ENCODE measurements at places on chromosomes 11 and 22.

GRCh38 chr11:72265951-72266350, 22.0 kb upstream of the PHOX2A start:
- no peak for DNase-seq

DNA sequence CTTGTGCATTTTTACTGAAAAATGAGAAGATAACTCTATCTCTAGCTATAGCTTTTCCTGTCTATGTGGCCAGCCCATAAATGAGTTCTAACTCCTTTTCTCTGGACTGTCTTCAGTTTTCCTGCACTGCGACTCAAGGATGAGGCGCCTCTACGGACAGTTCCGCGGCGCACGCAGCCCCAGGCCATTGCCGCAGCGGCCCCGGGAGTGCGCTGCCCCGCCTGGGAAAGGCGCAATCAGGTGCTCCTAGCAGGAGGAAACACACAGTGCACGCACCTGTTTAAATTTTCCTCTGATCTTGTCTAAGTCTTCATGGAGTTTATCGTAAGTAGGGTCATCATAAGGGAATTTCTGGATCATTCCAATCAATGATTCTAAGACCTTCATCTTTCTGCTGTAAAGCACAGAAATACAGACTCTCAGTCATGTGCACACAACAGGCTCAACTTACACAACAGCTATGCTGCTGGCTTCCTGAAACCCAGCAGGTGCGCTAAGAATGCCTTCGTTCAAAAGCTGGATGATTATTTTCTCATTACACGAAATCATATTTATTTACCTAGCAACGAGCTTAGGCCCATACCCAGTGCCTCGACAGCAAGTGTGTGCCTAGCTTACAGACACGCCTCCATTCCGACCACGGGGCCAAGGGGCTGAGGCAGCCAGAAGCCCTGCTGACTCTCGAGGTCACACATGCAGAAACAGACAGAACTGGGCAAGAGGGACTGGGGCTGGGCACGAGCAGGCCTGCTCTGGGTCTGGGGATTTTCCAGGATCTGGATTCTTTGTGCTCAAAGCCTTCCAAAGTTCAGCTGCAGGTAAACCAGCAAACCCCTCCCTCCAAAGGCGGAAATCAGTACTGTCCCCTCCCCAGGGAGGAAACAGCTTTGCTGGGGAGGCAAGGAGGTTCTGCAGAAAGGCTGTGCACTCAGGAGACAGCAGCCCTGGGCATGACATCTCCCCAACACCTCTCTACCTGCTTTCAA, 7.2 kb downstream of the LTO1 start:
- DNase-seq, result no peak

DNA sequence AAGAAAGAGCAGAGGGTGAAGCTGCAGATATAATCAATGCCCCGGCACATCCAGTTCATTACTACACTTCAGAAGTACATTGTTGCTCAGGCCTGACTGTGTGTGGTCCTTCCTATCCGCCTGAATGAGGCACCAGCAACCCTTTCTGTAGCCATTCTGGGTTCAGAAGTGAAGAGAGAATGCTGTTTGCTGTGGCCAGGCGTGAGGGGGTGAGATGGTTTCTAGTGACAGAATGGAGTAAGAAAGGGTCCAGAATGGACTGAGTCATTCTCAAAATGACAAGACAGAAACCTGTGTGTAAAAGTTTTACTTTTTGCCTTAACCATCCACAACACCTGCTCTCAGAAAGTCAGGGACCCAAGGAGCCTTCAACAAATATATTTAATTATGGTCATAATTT, 334.8 kb downstream of the GUCY1A2 start:
- DNase-seq, result no peak

DNA sequence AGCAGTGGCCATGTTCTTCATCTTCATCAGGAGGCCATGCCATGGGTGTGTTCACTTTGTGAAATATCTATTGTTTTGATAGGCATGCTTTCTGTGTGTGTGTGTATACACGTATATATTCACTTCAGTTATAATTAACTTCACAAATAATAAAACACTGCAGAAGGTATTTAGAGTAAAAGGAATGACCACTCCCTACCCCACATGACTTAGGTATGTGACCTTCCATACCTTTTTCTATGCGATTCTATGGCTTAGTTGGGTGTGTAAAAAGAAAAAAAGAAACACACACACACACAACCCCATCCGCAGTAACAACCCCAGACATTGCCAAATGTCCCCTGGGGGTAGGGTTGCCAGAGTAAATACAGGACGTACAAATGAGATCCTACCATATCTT, 72.0 kb downstream of the CYTH4 start:
- DNase-seq, result no peak

DNA sequence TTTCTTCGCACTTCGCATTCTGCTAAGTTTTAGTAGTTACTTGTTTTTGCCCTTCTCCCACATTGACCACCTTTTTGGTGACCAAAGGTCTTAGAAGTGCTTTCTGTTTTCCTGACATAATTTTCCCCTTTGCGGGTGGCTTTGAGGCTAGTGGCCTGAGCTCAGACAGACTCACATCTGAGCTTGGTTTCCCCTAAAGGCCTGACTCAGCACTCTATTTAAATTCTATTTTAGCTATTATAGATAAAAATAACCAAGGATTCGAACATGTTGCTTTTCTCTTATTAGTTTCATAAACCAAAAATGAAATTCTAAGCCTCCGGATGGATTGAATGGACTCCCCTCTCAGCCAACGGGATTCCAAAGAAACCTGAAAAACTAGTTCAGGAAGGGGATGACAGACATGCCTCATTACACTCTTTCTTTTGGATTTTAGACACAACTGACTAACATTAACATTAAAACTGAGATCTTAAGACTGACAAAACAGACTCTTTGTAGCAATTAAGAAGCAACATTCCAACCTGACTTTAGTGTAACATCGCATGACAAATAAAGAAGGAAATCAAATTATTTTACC, 258.5 kb downstream of the LUZP2 start:
- DNase-seq, result no peak

GRCh38 chr11:73135346-73136284, 6.5 kb downstream of the FCHSD2 start:
- DNase-seq, result no peak

GRCh38 chr22:19991645-19992451, 24.8 kb downstream of the ARVCF start:
- DNase-seq, result no peak

DNA sequence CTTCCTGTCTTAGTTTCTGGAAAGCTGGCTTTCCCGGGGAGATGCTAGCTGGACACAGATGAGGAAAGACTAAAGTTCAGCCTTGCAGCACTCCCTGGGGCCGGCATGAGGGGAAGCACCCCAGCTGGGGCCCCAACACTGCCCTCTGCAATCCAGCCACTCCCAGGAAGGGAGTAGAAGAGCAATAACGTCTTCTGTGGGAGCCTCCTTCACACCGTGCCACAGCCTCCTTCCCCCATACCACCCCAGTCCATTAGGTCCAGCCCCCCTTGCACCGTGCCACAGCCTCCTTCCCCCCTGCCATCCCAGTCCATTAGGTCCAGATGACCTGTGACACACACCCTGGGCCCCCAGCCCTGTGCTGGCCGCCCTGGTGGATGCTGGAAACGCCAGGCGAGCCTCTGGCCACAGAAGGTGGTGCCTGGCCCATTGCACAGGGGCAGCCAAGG, 44.1 kb upstream of the PRDM11 start:
- no peak for DNase-seq

- no peak for DNase-seq
Observed at GRCh38 chr11:1843796-1844195, 5.0 kb downstream of the TNNI2 start.

GRCh38 chr11:18721561-18722292, 4.3 kb downstream of the IGSF22 start:
- peak; percentile 33 for DNase-seq

DNA sequence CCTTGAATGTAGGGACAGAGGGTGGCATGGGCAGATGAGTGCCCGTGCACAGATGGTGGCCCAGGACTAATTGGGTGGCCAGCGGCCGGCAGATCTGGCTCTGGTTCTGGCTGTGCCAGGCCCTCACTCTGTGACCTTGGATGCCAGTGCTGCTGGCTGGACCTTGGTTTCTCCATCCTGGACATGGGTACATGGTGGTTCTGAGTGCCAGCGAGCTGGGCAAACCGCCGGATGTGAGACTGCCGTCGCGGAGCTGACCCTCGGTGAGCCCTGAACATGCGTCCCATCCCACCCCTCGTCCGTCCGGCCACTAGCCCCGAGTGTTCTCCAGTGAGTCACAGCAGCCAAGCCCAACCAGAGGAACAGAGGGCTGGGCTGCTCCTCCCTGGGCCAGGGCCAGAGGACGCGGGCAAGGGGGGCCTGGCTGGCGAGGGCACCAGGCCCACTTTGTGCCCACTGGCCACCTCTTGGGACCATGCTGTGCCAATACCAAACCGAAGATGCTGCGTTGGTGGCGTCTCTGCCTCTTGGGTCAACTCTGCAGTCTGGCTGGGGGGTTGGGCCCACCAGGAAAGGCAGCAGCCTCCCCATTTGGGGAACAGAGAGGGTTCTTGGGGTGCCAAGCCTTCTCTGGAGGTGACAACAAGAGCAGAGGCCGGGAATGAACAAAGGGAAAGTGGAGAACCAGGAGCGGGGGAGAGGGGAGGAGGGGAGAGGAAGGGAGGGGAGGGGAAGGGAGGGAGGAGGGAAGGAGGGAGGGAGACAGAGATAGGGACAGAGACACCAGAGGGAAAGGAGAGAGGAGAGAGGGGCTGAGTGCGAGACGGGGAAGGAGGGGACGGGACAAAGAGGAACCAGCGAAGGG, 10.7 kb downstream of the LSP1 start:
- DNase-seq, result peak; percentile 61

DNA sequence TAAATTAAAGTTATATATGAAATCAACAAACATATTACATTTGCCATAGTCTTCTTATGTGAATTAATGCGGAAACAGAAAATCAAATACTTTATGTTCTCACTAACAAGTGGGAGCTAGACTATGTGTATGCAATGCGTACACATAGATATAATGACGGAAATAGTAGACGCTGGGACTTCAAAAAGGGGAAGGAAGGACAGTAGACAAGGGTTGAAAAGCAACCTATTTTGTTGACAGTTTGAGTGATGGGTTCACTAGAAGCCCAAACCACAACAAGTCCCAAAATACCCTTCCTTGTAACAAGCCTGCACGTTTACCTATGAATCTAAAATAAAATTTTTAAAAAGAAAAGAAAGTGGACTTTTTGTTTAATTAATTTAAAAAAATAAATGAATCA, 430.8 kb upstream of the CNTN5 start:
- DNase-seq, result no peak

DNA sequence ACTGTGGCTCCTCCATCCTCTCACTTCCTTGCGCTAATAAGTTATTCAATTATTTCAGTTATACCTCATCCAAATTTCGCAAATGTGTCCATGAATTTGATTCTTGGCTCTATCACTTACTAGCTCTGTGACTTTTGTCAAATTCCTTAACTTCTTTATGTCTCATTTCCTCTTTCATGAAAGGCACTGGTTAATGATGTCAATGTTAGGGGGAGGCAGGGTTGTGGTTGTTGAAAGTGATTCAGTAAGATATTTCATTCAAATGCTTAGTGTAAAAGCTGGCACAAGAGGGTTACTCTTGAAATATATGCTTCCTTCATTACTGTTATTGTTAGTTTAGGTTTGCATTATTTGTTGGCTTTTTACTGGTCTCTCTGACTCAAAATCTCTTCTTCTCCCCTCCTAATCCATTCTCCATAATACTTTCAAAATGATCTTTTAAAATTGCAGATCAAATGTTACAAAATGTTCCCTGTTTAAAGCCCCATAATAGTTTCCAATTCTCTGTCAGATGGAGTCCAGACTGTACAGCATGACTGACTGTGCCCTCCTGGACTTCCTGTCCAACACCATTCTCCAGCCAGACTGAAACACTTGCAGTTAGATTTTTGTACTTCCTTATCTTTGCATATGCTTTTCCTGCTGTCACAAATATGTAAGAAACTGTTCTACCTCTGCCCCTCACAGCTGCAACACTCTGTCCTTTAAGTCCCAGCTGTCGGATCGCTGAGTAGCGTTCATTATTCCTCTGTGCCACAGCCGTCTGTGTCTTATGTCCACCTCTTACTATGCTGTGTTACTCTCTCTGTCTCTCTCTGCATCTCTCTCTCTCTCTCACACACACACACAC, 510.6 kb upstream of the RAG2 start:
- DNase-seq, result peak; percentile 49

GRCh38 chr22:30078320-30079311, 1.6 kb upstream of the HORMAD2 start:
- DNase-seq, result peak; percentile 40

DNA sequence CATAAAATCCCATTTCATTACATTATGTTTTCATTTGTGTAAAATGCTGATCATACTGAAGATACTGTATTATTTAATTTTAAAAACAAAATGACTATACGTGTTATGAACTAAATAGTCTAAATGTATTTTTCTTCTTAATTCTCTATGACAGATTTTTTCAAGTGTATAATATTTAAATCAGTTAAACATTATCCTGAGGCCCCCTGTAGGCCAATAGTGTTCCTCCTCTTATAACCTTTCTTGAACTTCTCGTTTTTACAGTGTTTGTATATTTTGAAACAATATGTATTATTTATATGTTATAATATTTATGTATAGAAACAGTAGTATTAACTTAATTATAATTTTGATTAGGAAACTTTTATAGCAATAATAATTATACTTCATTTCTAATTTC, 151.1 kb upstream of the CHORDC1 start:
- DNase-seq, result no peak

DNA sequence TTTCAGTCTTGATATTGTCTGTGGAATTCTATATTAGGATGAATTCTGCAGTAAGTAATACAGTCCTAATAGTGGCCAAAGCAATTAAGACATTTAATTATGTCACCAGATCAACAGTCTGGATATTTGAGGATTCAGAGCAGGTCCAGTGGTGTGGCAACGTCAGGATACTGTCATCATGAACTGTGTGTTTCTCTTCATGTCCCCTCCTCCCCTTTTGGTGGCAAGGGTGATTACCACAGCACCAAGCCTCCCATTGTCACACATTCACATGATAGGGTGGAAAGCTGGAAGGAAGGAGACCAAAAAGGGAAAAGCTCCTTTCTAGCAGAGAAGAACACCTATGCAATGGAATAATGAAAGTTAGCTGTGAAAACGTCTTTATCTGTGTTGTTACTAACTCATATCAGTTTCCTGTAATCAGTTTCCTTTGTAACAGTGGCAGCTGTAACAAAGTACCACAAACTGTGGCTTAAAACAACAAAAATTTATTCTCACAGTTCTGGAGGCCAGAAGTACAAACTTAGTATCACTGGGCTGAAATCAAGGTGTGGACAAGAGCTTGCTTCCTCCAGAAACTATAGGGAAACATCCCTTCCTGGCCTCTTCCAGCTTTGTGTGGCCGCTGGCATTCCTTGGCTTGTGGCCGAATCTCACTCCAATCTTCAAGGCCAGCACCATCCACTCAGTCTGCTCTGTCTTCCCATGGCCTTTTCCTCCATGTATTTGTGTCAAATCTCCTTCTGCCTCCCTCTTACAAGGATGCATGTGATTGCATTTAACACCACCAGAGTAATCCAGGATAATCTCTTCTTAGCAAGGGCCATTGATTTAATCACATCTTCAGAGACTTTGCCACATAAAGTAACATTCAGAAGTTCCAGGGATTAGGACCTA, 6.5 kb upstream of the RBM14 start:
- DNase-seq, result no peak

GRCh38 chr11:114367244-114367957, 32.9 kb downstream of the C11orf71 start:
- DNase-seq, result no peak

Data from foreskin keratinocyte (primary cell).